ENCODE measurements at places on chromosomes 16 and 17.

GRCh38 chr16:67514382-67514828, 14.2 kb upstream of the RIPOR1 start:
- DNase-seq, result peak; percentile 73

GRCh38 chr16:77840673-77841501, 52.5 kb downstream of the VAT1L start:
- DNase-seq, result no peak

DNA sequence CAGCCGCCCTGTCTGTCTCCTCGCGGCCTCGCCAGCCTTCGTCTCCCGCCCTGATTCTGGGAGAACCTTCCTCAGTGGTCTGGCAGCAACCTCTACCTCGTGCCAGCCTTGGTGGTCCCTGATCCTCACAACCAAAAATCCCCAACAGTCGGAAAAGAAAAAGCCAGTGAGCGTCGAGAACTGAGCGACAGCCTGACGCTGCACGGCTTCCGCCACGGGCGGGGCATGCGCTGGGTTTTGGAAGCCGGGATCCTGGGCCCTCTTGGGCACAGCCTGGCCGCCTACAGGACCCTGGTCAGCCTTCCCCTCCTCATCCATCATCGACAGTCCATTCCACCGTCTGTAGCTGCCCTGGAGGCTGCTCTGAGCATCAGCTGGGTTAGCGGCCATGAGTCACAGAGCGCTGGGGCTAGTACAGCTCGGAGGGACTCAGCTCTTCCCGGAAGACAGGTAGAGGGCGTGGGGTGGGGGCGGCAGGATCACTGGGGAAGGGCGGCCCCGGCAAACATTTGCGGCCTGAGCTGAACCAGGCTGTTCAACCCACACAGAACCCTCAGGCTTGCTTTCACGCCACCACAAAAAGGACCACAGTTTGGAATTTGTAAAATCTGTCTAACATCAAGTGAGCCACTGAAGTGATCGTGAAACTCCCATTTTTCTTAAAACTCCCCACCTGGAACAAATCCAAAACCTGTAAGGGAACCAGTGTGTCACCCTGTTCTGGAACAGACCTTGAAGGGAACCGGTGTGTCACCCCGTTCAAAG, 55.4 kb upstream of the DOC2B start:
- no peak for DNase-seq

DNA sequence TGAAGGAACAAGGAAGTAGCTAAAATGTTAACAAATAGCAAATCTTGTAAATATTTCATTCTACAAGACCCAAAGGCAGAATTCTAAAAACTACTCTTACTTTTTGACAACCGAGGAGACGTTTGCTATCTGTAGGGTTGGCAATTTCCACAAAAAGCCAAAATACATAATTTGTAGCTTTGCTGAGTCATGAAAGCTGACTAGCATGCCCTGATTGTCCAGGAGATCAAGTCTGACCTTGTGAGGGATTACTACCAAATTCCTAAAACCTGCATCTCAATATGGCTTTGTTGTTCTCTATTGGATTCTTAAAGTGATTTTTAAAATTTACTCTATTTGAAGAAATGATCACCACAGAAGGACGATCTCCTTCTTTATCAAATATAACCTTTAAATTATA, 10.8 kb downstream of the DNAJA2 start:
- DNase-seq, result no peak

- no peak for DNase-seq
These were observed 18.3 kb upstream of the NUDT16L1 start for GRCh38 chr16:4674926-4675530.

- DNase-seq, result no peak
These were observed 31.5 kb downstream of the SLC7A5 start for GRCh38 chr16:87837627-87838289.

DNA sequence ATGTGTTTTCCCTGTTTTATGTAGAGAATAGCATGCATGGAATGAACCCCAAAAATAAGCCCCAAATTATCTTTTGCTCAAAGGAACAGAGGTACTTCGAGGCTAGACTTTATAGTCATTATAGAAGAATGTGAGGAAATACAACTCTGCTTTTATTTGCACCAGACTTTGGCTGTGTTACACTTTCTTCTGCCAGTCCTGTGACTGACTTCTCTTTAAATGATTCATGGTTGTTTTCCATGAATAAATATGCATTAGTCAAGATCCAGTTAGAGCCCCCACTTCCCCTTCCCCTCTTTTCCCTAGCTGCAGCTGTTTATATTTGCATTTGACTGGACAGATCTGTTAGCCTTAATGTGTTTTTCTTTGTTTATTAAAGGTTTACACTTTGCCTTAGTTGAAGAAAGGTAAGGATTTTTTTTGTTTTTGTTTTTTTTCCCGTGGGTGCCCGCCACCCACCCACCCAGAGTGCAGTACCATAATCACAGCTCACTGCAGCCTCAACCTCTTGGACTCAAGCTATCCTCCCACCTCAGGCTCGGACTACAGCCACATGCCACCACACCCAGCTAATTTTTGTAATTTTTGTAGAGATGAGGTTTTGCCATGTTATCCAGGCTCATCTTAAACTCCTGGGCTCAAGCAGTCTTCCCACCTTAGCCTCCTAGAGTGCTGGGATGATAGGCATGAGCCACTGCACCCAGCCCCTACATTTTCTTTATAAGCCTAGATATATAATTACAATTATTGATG, 152.6 kb downstream of the CYB561 start:
- no peak for DNase-seq

DNA sequence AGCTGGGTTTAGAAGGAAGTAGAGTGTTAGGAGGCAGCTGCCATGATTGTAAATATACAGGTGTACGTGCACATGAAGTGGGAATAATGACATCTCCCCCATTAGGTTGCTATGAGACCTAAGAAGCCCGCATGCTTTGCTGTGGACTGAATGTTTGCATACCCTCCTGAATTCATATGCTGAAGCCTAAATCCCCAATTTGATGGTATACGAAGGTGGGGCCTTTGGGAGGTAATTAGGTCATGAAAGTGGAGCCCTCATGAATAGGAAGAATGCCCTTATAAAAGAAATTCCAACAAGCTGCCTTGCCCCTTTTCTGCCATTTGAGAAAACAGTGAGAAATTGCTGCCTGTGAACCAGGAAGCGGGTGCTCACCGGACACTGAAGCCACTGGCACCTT, 44.0 kb downstream of the CCDC182 start:
- no peak for DNase-seq

GRCh38 chr17:66960613-66961012, 3.9 kb upstream of the CACNG4 start:
- no peak for DNase-seq

DNA sequence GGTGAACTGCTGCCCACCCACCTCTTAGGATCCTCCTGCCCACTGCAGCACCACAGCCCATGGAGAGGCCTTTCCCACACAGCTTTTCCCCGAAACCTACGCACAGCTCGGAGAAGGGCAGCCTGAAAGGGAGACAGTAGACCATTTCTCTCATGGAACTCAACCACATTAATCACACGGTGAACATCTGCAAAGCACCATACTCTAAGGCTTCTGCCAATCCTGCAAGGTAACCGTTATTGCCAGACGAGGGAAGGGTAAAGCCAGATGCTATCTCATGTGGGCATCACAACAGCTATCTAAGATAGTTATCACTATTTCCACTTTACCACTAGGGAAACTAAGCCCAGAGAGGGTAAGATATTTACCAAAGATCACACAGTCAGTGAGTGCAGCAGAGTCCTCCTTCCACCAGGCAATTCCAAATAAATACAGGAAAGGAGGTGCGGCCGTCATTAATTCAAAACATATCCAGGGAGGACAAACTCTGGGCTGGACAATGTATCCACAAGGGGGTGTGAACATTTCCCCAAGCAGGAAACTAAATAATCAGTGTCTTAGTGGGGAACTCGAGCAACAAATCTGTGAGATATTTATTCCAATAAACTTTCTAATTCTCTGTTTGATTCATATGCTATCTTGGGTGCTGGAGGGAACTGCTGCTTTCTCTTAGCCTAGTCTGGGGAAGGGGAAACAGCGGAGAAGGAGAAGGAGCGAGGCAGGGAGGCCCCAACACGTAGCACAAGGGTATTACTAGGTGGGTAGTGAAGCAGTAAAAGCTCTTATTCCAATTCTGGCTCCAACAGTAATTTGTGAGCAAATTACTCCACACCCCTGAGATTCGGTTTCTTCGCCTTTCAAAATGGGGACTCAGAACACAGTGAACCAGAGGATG, 723 bp downstream of the TMEM186 start:
- DNase-seq, result no peak

GRCh38 chr17:17847726-17848125, 10.9 kb upstream of the SREBF1 start:
- no peak for DNase-seq

GRCh38 chr16:53089434-53090285, 34.9 kb downstream of the CHD9 start:
- peak; percentile 57 for DNase-seq

DNA sequence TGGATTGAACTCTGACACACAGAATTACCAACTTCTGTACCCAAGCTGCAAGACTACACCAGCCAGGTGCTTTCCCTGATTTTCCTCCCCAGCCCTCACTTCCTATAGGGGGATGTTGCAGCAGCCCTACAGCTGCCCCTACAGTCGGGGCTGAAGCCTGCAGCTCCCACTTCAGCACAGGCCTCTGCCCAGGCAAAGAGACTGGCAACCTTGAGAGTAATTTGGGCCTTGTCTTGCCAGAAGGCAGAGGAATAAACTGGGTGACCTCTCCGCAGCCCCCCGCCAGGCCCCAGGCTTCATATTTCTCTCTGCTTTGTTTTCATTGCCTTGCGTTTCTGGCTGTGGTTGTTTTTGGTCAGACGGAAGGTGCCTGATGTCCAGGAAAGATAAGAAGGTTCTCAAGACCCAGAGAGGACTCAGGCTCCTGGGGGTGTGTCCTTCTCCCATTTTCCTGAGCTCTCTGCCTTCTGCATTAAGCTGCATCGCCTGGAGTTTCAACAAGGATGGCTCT, 32.0 kb downstream of the SLC6A4 start:
- DNase-seq, result no peak

DNA sequence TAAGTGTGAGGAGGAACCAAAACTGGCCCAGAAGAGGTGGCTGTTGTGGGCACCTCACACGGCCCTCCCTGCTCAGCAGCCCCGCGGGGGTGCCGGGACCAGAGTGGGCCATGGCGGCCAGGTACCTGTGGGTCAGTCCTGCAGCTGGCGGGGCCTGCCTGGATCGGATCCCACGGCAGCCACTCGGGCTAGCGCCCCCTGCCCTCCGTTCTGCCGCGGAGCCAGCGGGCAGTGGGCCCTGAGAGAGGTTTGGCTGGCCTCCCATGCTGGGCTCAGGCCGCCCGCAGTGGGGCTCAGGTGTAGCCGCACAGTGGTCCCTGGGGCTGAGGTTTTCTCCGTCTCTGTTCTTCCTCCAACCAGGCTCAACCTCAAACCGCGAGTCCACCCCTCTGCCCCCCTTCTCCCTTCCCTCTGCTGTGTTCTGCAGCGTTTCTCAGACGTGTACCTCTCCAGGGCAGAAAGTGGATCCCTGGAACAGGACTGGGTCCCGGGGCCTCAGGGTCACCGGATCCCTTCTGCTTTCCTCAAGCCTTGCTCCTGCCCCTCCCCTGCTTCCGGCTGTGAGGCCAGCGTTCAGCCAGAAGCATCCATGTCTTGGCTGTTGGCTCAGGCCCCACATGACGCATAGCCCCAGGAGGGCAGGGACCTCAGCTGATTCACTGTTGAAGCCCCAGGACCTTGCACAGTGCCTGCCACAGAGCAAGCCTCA, 28.6 kb upstream of the ITGA3 start:
- peak; percentile 38 for DNase-seq

DNA sequence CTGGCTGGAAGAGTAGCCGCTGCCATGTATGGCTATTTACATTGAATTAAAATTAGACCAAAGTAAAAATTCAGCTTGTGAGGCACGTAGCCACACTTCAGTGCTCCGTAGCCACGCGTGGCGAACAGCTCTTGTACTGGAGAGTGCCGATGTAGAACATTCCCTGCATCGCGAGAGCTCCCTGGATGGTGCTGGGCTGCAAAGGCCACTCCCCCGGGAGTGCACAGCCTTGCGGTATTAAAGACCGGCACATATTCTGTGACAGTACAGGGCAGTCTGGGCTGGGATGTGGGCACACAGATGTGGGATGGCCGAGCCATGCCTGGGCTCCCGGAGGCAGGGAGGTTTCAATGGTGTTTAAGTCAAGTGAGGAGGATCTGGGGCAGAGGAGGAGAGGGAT, 102.2 kb downstream of the CMIP start:
- no peak for DNase-seq

GRCh38 chr17:57294629-57295501, 38.5 kb downstream of the MSI2 start:
- DNase-seq, result no peak

- DNase-seq, result no peak
These were observed 6.6 kb downstream of the TSR3 start for GRCh38 chr16:1345087-1345486.

- no peak for DNase-seq
These were observed 22.1 kb downstream of the TMEM94 start for GRCh38 chr17:75478508-75478907.

GRCh38 chr17:74181341-74181740, 22.1 kb upstream of the RPL38 start:
- no peak for DNase-seq

- DNase-seq, result no peak
These were observed 146.6 kb downstream of the SHISA6 start for GRCh38 chr17:11387610-11388009.

DNA sequence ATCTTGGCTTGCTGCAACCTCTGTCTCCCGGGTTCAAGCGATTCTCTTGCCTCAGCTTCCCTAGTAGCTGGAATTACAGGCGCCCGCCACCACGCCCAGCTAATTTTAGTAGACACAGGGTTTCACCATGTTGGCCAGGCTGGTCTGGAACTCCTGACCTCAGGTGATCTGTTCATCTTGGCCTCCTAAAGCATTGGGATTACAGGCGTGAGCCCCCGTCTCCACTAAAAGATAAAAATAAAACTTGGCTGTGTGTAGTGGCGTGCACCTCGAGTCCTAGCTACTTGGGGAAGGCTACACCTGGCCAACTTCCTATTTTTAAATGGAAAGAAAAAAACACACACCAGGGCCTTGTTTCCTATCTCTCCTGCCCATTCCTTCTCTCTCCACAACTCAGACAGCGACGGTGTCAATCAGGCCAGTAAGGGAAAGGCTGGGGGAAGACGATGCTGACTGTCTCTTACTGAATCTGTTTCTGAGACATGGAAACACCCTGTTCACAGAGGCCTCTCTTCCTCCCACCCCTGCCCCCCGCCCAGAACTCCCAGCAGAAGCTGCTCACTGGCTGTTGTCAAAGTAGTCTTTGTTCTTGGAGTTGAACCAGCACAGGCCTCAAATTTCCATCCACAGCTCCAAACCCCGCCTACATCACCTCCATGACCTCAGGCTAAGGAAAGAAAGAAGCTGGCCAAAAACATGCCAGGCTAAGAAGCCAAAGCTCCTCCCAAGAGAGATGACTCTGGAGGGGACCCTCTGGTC, 96.6 kb downstream of the NXN start:
- no peak for DNase-seq

All from hindlimb muscle (tissue), 1 donor.